ENCODE measurements at places on chromosomes 1 and 21. TPM values are rescaled to one million over a fixed set of nuclear protein-coding genes. Genes with fewer than 3 reads are reported as not detected.

The FAM110D gene
- not detected for total RNA-seq

The CYP2J2 gene
- total RNA-seq = not detected

The E2F2 gene
- total RNA-seq = 0.29 TPM

The VASH2 gene
- total RNA-seq = 2.1 TPM

The S100A16 gene
- total RNA-seq = 160 TPM

The SPATA45 gene
- not detected for total RNA-seq

The KRTAP12-2 gene
- not detected for total RNA-seq

DNA sequence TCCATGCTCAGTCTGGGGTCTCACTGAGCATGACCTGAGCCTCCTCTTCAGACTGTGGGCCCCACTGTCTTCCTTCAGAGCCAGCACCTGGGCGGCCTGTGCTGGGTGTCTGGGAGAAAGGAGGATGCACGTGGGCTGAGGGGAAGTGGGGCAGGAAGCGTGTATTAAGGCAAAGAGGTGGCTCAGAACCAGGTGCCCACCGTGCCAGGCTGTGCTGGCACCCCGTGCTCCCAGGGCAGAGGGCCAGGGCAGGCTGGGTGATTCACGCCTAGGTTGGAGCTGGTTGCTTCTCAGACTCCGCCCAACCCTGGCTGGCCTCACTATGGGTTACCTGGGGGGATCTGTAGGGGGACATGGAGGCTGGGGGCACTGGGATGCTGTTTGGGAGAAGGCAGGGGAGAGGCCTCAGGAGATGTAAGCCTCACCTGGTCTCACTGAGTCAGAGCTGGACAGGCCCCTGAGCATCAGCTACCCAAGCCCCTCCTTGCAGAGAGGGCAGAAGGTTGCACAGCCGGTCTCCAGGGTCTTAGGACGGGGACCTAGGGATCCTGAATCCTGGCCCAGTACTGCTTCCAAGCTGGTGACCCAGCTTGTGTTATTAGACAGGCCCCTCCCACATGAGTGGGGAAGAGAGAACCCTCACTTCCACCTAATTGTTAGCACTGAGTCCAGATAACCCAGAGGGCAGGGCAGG lies 18.6 kb upstream of the PADI1 start:
- DNase-seq = no peak

GRCh38 chr1:212862111-212862690 lies 4.1 kb downstream of the FLVCR1 start:
- no peak for DNase-seq

GRCh38 chr1:99869723-99870122 lies 19.6 kb downstream of the AGL start:
- no peak for DNase-seq

DNA sequence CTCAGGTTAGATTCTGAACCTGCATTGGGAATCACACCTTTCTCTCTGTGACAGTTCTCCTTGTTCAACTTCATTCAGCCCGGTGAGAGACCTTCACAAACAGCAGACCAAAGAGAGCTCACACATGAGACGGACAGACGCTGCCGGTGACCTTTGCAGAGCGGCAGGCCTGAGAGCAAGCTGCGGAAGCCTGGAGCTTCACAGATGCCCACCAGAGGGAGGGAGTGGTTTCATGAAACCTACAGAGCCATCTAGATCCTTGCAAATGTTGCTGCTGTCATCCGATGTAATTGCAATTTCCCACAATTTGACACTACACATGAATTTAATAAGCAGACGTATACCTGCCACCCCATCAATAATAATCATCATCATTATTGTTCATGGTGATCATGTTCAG lies 39.4 kb downstream of the GRIK3 start:
- no peak for DNase-seq

DNA sequence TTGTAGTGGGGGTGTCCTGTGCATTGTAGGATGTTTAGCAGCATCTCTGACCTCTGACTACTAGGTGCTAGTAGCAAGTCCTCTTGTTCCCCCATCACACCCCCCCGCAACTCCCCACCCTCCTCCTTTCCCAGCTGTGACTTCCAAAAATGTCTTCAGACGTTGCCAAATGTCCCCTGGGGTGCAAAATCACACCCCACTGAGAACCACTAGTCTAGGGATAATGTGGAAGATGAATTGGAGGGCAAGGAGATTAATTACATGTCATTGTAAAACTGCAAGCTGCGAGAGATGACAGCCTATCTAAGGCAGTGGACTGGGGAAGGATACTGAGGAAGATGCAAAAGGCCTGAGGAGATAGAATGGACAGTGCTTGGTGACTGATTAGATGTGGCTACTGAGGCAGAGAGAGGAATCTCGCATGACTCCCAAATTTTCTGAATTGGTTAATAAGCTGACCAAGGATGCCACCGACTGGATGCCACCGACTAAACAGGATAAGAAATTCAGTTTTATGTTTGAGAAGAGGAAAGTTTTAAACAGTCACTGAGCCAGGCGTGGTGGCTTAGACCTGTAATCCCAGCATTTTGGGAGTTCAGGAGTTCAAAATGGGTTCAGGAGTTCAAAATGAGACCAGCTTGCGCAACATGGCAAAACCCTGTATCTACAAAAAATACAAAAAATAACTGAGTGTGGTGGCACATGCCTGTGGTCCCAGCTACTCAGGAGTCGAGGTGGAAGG lies 3.1 kb upstream of the JAK1 start:
- peak; percentile 48 for DNase-seq

- no peak for DNase-seq
Observed at GRCh38 chr1:213123536-213123935, 72.5 kb downstream of the RPS6KC1 start.
